ENCODE measurements at places on chromosomes 1 and 21.

DNA sequence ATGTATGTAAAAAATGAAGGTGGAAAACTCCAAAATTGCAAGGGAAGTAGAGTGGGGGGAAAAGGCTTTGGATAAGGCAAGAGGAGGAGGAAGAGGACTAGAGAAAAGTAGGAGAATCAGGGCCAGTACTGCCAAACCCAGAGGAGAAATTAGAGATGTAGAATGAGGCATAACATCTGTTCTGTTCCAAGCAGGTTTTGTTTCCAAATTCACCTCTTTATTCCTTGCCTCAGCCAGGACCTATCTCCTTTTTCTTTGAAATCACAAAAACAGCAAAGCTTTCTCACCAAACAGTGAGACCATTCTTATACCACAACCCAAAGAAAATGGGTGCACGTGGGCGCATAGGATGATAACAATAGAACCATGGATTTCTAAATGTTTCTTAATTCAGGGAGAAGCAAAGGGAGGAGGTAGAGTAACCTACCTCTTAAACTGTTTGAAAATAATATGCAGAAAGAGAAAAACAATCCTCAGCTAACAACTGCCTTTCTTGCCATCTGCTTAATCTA lies 383.3 kb upstream of the PKN2 start:
- DNase-seq: no peak

DNA sequence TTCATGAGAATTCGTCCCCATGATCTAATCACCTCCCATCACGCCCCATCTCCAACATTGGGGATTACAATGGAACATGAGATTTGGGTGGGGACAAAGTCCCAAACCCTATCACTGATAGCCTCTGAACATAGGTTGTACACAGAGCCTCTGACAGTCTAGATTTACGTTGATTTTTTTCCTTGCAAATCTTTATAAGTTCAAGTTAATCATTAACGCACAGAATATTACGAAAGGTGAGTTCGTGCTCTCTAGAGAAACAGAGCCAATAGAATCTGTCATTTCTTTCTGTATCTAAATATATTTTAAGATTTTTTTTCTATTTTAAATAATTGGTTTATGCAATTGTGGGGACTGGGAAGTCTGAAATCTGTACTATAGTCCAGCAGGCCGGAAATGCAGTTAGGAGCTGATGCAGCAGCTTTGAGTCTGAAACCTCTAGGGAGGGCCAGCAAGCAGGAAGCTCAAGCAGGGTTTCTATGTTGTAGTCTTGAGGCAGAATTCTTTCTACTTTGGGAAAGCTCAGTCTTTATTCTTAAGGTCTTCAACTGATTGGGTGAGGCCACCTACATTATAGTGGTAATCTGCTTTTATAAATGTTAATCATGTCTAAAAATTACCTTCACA lies 61.0 kb downstream of the SELENOF start:
- DNase-seq: no peak

- DNase-seq: no peak
Measured at GRCh38 chr1:96558635-96559034, 162.9 kb upstream of the PTBP2 start.

DNA sequence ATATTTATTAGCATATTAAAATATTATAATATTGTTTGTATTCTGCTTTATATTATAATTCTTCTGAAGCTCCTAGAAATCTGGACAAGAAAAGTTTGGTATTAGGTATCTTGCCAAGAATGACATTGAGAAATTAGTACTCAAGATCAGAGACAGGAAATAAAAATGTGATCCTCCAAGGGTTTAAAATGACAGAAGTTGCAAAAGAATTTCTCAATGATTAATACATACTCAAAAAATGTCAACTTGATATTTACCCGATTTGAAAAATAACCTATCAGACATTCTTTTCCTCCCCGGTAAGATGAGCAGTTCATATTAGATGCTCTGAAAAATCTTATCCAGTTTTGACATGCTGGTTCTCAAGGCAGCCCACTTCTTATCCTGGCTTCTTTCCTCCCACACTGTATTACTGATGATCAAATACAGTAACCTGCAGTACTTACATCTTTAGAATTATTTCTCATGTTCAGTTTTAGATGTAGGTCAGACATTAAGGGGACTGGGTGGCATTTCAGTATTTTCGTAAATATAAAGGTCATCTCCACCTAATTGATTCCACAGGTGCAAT lies 55.3 kb downstream of the CACHD1 start:
- DNase-seq: no peak

DNA sequence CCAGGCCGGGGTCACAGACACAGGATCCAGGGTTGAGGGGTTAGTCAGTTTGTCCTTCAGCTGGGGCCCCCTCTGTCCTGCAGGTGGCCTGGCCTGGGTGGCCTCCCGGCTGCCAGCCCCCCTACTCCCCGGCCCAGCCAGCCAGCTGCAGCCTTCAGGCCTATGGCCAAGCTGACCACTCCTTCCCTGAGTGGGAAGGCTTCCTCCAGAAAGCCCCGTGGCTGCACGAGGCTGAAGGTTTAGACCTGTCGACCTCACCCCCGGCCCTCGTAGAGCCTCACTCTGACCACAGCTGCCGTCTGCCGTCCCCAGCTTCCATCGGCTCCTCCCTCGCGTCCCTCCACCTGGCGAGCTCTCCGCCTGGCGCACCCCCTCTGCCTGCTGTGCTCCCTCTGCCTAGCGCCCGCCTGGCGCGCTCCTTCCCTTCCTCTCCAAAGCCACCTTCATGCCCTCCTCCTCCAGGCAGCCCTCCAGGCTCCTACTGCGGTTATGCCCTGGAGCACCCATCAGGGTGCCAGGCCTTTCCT lies 9.6 kb downstream of the TTLL10 start:
- DNase-seq: no peak

- no peak for DNase-seq
Measured at GRCh38 chr1:204241050-204241449, 27.3 kb upstream of the GOLT1A start.

- no peak for DNase-seq
Measured at GRCh38 chr1:207035877-207036551, 3.5 kb upstream of the C1orf116 start.

- no peak for DNase-seq
Measured at GRCh38 chr1:214187121-214187900, 93.6 kb upstream of the SMYD2 start.

DNA sequence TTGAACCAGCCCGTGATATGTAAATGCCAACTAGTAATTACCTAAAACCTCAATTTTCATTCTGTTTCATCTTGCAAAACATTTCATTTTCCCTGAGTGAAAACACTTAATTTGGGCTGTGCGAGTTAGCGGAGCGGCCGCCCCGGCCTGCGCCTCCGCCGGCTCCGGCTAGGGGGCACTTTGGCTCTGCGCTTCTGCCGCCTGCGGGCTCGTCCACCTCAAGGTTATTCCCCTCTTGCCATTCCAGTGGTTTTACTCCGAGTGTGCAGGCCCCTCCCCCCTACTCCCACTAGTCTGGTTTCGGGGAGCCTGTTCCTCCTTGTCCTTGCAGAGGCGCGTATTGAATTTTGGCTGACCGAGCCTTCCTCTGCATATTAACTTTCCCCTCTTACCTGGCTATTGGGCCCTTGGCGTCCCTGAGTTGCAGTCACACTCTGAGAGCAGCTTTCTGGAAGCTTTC lies 55.6 kb downstream of the PEX14 start:
- no peak for DNase-seq

- DNase-seq: no peak
Measured at GRCh38 chr1:175569117-175569743, 174.2 kb downstream of the TNR start.

DNA sequence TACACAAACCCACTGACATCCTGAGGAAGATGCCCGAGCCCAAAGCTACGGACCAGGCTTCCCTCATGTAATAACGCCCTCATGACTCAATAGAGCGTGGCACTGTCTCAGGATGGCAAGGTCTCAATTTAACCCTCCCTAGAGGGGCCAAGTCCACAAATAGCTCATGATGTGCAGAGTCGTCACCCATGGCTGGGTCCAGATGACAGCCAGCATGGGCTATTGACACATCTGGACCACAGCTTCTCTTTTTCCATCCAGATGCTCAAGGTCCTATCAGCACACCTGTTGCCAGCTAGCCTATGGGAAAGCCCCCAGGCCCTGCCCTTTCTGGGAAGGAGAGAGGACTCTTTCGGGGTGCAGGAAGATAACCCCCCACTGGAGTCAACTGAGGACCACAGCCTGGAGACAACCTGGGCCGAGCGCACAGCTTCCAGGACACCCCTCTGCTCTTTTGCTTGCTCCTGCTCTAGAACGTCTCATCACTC lies 2.8 kb downstream of the LAPTM5 start:
- no peak for DNase-seq

- no peak for DNase-seq
Measured at GRCh38 chr1:56469640-56470371, 109.6 kb downstream of the PLPP3 start.

DNA sequence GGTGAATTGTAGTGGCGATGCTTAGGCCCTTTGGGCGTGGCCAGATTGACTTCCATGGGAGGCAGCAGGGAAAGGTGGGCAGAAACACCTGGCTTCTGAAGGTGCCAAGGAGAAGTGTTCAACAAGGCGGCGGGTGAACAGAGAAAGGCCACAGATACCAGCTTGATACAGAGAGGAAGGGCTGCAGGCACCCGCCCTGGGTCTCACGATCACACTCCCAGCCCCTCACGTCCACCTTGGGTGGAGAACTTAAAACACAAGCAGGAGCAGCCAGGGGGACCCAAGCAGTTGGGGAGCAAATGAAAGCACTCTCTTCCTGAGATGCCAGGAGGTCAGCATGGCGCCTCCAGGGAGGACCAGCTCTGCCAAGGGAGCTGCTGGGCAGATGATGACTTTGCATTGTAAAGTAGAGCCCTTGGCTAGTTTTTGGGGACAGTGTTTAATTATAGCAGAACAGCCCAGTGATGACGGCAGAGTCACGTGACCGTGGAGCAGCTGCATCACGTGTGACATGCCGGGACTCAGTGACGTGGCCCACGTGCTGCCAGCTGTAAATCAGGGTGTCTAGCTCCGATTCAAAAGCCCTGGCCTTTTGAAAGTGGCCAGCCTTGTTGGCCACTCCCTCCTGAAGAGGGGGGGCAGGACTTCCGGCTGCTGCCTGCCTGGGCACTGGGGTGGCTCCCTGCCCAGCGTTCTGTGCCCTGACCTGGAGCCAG lies 19.0 kb downstream of the SLC37A1 start:
- DNase-seq: no peak

- DNase-seq: no peak
Measured at GRCh38 chr1:4046836-4047461, 146.9 kb upstream of the C1orf174 start.

DNA sequence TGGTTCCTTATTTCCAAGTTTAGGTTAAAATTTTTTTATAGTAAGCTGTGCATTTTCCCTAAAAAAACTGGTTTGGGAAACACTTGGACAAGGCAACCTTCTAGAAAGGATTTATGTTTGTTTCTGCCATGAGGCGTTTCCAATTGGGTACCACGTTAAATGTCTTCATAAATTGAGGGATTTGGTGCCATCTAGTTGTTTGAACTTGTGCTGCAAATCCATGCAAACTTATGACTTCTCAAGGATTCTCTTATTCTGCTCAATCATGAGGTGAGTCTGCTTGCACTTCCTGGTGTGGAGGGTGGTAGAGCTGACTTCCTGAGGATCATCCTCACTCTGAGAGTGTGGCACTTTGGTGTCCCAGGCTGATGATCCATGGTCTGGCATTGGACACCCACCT lies 123.3 kb downstream of the PCNX2 start:
- DNase-seq: no peak

DNA sequence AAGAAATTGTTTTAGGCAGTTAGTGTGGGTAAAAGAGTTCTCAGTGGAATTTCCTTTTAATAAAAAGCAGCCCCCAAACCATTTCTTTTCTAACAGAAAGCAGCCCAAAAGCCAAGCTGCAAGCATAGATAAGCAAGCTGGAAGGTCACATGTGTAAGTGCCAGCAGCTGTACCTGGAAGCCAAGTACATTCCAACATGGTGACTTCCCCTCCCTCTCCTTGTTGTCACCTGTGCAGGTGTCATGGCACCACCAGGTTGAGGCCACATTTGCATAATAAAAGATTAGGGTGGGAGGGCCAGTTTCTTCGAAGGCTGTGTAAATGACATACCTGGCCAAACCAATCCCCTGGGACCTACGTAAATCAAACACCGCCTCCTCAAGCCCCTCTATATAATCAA lies 240.3 kb upstream of the RAB4A start:
- DNase-seq: no peak

GRCh38 chr1:51325878-51326755 lies 4.2 kb downstream of the TTC39A start:
- no peak for DNase-seq

DNA sequence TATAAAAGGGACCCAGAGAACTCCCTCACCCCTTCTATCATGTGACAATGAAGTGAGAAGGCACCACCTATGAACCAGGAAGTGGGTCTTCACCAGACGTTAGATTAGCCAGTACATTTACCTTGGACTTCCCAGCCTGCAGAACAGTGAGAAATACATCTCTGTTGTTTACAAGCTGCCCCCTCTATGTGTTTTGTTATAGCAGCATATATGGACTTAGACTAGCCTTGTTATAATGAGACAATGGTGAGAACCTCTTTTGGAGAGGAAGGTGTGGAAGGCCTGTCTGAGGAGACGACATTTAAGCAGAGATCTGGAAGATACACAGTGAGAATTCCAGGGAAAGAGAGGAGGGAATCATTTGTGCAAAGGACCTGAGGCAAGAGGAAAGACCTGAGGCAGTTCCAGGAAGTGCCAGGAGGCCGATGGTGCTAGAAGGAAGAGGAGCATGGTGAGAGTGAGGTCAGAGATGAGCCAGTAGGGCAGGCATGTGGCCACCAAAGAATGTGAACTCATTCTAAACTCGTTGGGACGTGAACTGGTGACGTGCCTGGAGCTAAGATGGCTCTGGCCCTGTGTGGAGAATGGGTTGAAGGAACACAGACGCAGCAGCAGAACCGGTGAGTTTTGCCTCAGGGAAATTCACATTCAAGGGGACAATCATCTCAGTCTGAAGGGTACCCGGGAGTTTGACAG lies 98.9 kb upstream of the IRF2BP2 start:
- DNase-seq: no peak

DNA sequence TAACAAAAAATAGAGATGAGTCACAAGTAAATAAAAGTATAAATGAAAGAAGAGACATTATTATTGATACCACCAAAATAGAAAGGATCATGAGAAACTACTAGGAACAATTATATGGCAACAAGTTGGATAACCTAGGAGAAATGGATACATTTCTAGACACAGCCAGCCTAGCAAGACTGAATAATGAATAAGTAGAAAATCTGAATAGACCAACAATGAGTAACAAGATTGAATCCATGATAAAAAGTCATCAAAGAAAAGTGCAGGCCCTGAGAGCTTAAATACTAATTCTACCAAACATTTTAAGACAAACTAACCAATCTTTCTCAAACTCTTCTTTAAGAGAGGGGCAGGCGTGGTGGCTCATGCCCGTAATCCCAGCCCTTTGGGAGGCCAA lies 538.6 kb upstream of the PBX1 start:
- no peak for DNase-seq

DNA sequence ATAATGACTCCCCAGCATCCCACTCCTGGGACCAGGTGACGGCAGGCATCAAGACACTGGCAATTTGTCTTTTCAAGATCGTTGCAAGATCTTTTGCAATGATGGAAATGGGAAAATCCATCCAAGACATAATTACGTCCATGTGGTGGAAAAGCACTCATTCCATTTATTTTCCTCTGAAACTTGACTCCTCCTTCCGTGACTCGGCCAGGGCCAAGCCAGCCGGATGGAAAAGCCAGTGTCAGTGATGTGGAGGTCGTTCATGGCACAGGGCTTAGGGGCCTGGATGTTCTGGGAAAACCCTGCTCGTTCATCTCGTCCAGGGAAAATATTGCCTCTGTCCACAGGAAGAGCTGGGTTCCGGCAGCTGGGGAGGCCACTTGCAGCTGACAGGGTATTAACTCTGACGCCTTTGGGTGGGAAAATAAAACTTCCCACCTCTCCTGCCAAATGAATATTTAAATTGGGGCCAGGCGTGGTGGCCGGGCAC lies 46.2 kb downstream of the C1orf198 start:
- DNase-seq: no peak

GRCh38 chr21:25243808-25244207 lies 363.5 kb downstream of the MRPL39 start:
- DNase-seq: no peak
